ENCODE measurements at places on chromosomes 4 and X.

- no peak for DNase-seq
These were observed 33.1 kb upstream of the ANXA10 start for GRCh38 chr4:168059251-168059650.

- no peak for DNase-seq
These were observed 70.8 kb upstream of the BCOR start for GRCh38 chrX:40168480-40169011.

DNA sequence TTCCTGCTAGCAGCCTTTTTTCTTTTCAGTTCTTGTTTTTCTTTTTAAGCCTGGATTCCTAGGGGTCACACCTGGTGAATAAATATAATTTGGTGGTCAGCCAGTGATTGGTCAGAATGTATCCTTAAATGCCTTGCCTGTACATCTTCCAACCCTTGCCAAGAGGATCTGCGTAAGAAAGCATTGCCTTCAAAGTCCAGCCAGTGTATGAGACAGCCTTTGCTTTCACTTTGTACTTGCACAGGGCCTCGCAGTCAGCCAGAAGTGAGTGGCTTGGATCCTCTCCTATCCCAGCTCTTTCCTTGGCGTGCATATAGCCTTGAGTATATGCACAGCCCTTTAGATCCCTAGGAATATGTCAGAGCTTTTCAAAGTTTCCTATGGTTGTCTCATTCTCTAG lies 22.2 kb downstream of the KANTR start:
- DNase-seq, result no peak

GRCh38 chr4:6658597-6659075 lies 18.2 kb downstream of the MRFAP1 start:
- DNase-seq, result peak; percentile 88

GRCh38 chr4:84498203-84498934 lies 723 bp downstream of the NKX6-1 start:
- DNase-seq, result no peak

Data from spleen (tissue), 13 donors.